ENCODE measurements at places on chromosomes 11 and 22. TPM values are rescaled to one million over a fixed set of nuclear protein-coding genes. Genes with fewer than 3 reads are reported as not detected.

- DNase-seq = no peak
Observed at GRCh38 chr11:47152126-47152952, 24.3 kb downstream of the ARFGAP2 start.

DNA sequence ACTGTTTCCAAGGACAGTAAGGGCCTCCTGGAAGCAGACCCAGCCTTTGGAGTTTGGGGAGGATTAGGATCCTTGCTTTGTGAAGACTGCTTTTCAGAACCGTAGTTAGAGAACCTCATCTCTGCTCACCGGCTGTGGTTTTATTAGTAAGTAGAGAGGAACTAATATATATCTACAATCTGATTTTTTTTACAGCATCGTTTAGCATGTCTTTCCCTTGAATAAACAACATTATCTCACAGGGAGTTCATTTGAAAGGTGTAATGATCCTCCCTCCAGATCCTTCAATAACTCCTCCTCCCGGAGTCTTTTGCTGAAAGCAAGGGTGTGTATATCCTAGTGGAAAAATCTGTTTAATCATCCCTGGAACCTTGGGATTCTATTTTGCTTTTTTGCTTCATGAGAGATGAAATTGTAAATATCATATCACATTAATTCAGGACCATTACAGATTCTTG, 132.7 kb downstream of the DBX1 start:
- no peak for DNase-seq

OR8D1 gene
- total RNA-seq = not detected

MAPK8IP2 gene
- total RNA-seq = 2.7 TPM

Data from lung (tissue), 17 donors.